CD4-positive, alpha-beta T cell treated with Interferon gamma for 1 hour (primary cell): ENCODE measurements at places on chromosomes 6 and 20.

- no peak for DNase-seq
These were observed 100.9 kb downstream of the TFAP2C start for GRCh38 chr20:56730003-56730402.

DNA sequence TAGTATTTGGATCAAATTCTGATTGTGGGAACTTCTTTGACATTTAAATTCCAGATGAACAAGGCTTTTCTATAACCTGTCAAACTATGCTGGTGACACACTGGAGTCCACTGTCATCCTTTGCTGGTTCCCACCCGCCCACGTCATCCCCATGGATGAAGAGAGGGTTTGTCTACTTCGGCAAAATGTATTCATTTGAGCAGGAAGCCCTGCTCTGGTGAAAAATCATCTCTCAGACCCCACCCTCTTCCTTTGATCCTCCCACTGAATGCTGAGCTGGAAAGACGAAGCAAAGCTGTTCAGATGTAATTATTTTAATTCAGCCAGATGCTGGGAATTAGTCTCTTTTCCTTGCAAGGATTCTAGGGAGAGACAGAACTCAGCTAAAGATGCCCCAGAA, 50.5 kb downstream of the CPNE5 start:
- no peak for DNase-seq

GRCh38 chr6:46974786-46975185, 53.0 kb upstream of the ADGRF5 start:
- DNase-seq: no peak

- no peak for DNase-seq
These were observed 49.7 kb upstream of the FRMD1 start for GRCh38 chr6:168128631-168129291.

DNA sequence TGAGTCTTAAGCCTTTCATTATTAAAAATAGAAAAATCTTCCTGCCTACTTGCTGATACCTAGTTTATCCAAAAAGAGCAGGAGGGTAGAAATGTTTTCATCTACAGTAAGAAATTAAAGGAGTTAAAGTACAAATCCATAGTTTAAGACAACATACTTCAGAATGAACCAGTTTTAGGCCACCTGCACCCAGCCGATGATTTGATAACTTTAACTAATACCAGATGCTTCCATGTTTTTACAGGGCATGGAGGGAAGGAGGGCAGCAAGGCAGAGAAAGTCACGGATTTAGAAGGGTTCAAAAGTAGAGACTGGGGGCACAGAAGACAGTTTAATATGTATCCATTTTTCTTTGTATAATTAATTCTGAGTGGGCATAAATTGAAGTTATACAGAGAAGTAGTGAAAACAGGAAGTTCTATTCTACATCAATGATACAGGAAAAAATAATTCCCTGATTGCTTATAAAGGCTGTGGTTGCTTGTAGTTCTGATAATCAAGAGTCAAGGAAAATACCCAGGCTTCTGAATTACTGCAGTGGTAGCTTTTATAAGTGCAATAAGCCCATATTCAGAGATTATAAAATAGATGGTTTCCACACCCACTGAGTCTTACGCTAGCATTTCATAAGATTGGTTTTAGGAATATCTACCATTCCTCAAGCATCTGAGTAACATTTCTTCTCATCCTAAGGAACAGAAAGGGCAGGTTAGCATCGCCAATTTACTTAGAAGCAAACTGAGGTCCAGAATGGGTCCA, 72.0 kb downstream of the GMDS start:
- DNase-seq: no peak

GRCh38 chr6:35190306-35190705, 23.4 kb upstream of the SCUBE3 start:
- DNase-seq: no peak

DNA sequence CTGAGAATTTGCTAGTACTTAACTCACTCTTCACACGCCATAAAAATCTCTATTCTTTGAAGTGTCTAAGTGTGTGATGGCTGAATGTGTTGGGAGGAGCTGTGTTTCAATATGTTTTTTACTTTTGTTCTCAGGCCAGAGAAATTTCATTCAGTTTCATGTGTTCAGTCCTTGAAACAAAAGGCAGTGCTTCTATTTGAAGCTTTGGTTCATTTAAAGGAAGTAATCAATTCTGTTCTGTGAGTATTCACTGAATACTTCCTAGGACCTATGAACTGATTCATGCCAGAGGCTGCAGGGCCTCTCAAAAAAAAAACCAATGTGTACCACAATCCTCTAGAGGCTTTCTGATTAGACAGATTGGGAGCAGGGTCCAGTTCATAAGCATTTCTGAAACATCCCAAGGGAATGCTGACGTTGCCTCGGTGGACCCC, 12.4 kb upstream of the F13A1 start:
- DNase-seq: no peak
